ENCODE measurements at places on chromosomes 7 and 10.
A peak's percentile ranks its signal among the peaks of the same experiment; 100 is the strongest.

- H3K4me3 ChIP-seq, result no peak overlapping the region
- peak overlapping the region; percentile 89 for H3K27ac ChIP-seq
- H3K4me1 ChIP-seq, result peaks cover 35% of the 10 kb centered on the region
- H3K27me3 ChIP-seq, result peaks cover 5% of the 10 kb centered on the region
- H3K36me3 ChIP-seq, result no peaks in the 10 kb centered on the region
These were observed 32.2 kb downstream of the IL15RA start for GRCh38 chr10:5945190-5945509.

DNA sequence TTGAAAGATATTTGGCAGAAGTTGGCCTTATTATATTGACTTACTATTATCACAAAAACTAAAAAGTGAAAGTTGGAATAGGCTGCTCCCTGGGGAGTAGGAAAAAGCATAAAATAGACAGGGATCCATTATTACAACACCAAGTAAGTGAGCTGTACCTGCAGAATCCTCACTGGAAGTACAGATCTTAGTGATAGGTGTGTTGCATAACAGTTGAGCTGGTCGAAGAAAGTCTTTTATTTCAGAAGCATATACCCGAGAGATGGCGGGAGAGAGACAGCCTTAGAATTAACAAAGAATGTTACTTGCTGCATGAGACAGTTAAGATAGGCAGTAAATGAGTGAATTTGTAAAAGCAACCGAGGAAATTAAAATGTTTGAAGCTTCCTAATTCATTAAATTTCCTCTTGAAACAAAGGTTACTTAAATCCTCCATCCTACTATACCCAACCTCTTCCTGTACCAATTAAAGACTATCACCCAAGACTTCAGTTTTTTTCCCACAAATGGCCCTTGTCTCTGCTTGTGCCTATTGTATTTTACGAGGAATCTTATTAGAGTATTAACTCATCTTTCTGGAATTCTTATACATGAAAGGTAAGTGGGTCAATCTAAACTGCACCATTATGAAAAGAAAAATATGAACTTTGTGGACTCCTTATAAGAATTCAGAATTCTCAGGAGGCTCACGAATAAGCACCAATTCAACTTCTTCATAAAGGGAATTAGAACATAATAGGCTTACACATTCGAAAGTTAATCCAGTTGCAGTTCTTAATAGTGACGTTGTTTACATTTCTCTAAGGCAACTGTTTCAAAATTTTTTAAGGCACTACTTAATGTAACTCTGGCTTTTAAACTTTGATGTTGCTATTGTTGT, 56.2 kb downstream of the CREM start:
- no peak for DNase-seq
- H3K27ac ChIP-seq, result no peak overlapping the region
- no peaks in the 10 kb centered on the region for H3K27me3 ChIP-seq
- no peak overlapping the region for H3K4me3 ChIP-seq
- H3K36me3 ChIP-seq, result peaks cover 8% of the 10 kb centered on the region

DNA sequence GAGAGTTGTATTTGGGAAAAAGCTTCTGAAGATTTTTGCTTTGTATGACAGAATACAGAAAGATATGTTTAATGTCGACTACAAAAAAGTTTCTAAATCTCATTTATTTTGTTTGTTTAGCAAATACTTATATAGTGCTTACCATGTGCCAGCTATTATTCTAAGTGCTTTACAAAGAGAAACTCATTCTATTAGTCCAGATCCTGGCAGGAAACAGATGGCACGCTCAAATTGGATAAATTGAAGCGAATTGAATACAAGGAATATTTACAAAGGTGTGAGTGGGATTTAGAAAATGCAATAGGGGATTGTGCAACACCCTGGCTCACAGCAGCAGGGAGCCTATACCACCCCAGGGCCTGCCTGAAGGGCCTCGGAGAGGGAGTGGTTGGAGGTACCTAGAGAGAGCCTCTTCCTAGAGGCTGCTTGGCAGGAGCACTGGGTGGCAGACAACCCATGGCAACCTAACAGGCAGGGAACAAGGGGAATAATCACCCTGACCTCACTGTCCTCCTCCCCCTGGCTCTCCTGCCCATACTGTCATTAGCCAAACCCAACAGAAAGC, 27.6 kb upstream of the FAM204A start:
- no peak for DNase-seq
- H3K36me3 ChIP-seq, result no peaks in the 10 kb centered on the region
- no peak overlapping the region for H3K27ac ChIP-seq
- H3K4me3 ChIP-seq, result no peak overlapping the region
- H3K27me3 ChIP-seq, result no peaks in the 10 kb centered on the region
- H3K4me1 ChIP-seq, result peaks cover 16% of the 10 kb centered on the region

- no peak overlapping the region for H3K4me3 ChIP-seq
- peaks cover 35% of the 10 kb centered on the region for H3K4me1 ChIP-seq
- H3K27me3 ChIP-seq, result no peaks in the 10 kb centered on the region
These were observed 197.9 kb downstream of the IMMP2L start for GRCh38 chr7:111364413-111364812.

DNA sequence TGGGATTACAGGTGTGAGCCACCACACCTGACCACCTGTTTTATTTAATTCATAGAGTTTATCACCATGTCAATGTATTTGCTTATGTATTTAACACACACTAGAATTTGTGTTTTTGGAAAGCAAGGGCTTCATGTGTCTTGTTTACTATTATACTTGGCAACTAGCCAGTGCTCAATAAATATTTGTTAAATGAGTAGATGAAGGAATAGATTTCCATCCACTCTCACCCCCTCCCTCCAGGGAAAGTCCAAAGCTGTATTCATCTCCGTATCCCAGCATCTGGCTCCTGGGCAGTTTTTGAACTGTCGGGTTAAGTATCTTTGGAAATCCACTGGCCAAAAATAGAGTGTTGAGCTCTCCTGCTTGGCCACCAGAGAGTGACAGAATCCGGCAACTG, 4.6 kb upstream of the RADIL start:
- H3K36me3 ChIP-seq, result no peaks in the 10 kb centered on the region
- no peak overlapping the region for H3K4me3 ChIP-seq
- no peak for DNase-seq
- H3K4me1 ChIP-seq, result no peaks in the 10 kb centered on the region
- no peak overlapping the region for H3K27ac ChIP-seq

DNA sequence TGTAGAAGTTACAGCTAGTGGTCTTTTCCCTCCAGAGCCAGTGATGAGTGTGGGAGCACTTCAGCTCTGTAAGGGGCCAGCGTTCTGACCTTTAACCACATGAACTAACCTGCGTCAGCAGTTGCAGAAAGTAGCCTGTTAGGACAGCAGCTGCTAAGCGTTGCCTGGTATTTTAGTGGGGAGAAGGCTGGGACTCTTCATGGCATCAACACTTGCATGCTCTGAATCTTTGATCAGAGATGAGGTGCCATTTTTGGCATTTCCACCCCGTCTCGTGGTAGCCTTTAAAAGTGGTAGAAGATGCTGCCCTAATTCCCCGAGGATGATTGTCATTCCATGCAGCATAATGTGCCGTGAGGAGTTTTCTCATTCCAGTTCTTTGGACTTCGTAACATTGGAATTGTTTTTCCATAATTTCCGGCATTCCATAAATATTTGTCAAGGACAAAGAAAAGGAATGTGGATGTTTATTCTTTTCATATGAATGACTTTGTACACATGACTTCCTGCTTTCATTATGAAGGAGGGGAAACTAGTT, 92.2 kb downstream of the AVL9 start:
- H3K27me3 ChIP-seq, result no peaks in the 10 kb centered on the region
- peak overlapping the region; percentile 24 for H3K4me3 ChIP-seq
- peaks cover 29% of the 10 kb centered on the region for H3K36me3 ChIP-seq
- H3K27ac ChIP-seq, result peak overlapping the region; percentile 77
- no peak for DNase-seq
- peaks cover 43% of the 10 kb centered on the region for H3K4me1 ChIP-seq
